ENCODE measurements at places on chromosomes 5 and 9.

DNA sequence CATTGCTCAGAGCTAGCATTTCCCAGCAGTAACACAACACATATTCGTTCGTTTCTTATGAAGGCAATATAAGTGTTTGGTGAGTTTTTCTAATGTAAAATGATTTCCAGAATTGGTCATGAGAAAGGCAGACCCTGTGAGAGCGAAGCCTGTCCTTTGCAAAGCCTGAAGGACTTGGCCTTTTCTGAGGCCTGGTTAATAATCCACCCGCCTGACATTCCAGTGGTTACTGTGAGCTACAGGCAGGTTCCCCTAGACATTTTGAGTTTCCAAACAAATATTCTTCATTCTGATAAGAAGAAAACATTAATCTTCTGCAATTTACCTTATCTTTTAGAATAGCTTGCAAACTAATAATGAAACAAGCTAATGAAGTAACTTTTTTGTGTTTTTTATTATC is 38.0 kb downstream of the ADAMTS16 start:
- DNase-seq = no peak

DNA sequence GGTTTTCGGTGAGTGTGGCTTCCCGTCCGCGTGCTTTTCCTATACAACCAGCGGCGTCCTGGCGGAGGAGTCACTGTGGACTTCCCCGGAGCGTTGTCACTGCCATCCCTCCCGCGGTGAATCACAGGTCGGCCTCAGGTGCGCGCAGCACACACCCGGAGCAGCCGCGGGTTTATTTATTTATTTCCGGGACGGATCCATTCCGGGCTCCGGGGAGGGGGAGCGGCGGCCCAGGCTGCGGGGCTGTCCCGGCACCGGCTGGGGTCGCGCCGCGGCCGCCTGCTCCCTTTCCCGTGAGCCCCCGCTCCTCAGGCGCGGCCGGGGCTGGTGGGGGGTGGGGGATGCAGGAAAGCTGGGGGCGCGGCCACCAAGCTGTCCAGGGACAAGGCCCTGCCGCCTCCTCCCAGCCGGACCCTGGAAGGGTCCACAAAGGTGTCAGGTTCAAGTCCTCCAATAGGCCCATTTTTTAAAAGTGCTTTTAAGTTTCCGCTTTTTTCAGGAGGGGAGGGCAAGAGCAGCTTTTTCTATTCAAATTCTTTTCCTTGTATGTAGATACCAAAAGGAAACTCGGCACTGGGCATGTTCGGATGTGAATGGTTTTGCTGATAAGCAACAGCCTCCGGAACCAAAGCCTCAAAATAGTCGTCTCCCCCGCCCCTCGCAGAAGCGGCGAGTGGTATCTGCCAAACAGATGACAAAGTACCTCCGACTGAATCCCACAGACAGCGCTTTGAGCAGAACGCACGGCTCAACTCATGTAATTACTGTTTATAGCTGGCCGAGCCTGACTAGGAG is 192.5 kb downstream of the CD180 start:
- DNase-seq = peak; percentile 85

GRCh38 chr5:2894316-2894715 is 142.8 kb upstream of the IRX2 start:
- DNase-seq = no peak

- no peak for DNase-seq
Measured at GRCh38 chr5:18761801-18762200, 1127.5 kb downstream of the TAF11L14 start.
